ENCODE measurements at places on chromosomes 12 and 14. TPM values are rescaled to one million over a fixed set of nuclear protein-coding genes. Genes with fewer than 3 reads are reported as not detected.

The CPSF2 gene
- 20.0 TPM for total RNA-seq

- H3K27me3 ChIP-seq = no peaks in the 10 kb centered on the region
- no peaks in the 10 kb centered on the region for H3K36me3 ChIP-seq
- no peak overlapping the region for H3K27ac ChIP-seq
- DNase-seq = no peak
Measured at GRCh38 chr14:87175175-87175574, 817.8 kb downstream of the GALC start.

- no peak for DNase-seq
- H3K4me1 ChIP-seq = no peaks in the 10 kb centered on the region
- no peaks in the 10 kb centered on the region for H3K36me3 ChIP-seq
- no peak overlapping the region for H3K4me3 ChIP-seq
- H3K27me3 ChIP-seq = no peaks in the 10 kb centered on the region
Measured at GRCh38 chr12:38809832-38810231, 95.6 kb downstream of the CPNE8 start.

GRCh38 chr12:73136386-73136785 lies 864.2 kb downstream of the TRHDE start:
- no peak overlapping the region for H3K4me3 ChIP-seq
- no peak for DNase-seq
- H3K27ac ChIP-seq = no peak overlapping the region
- no peaks in the 10 kb centered on the region for H3K27me3 ChIP-seq

GRCh38 chr14:105531088-105531893 lies 4.9 kb downstream of the TMEM121 start:
- DNase-seq = no peak
- no peak overlapping the region for H3K27ac ChIP-seq
- H3K4me3 ChIP-seq = no peak overlapping the region
- no peaks in the 10 kb centered on the region for H3K36me3 ChIP-seq
- H3K27me3 ChIP-seq = no peaks in the 10 kb centered on the region
- H3K4me1 ChIP-seq = peaks cover 21% of the 10 kb centered on the region

All from breast epithelium (tissue), 4 donors.